IPS DF 19.7 (cell line): ENCODE measurements at places on chromosomes 2 and 18.

- no peak for DNase-seq
Observed at GRCh38 chr2:101710471-101711318, 13.2 kb downstream of the MAP4K4 start.

DNA sequence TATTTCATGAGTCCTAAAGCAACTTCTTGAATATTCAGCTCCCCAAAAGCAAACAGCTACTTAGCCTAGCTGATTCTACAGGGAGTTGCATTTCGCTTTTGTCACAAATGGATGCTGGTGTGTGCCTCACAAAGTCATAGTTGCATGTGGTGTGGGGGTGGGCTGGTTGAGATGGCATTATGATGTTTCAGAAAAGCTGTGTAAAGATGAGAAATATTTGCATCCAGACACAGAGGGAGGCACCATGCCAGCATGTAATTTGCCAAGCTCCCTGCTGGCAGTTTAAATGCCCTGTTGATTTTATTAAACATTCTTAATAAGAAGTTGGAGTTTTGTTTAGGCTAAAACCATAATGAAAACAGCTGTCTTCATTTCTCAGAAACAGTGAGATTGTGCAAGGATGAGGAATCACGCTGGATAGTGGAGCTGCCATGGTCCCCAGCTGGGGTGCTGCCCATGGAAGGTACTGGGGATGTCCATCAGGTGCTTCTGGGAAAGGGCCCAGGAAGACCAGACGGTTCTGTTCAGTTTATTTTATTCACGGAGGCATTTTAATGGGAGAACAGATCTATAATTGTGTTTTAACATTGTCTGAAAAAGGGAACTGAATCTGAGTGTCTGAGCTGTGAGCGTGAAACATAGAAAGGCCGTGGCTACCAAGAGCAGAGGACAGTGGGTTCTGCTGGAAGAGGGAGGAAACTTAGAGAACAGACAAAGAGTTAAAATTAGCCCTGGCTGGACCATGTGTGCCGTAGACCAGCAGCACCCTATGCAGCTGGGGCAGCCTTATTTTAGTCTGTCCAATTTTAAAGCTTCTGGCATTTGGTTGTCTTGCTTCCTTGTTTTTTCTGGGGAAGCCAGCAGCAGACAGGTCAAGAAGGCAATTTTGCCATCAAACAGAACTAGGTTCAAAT lies 177.1 kb downstream of the FAM210A start:
- no peak for DNase-seq

- no peak for DNase-seq
Observed at GRCh38 chr2:222320436-222321395, 21.9 kb upstream of the PAX3 start.

GRCh38 chr2:23925702-23926289 lies 1.1 kb downstream of the ATAD2B start:
- no peak for DNase-seq

DNA sequence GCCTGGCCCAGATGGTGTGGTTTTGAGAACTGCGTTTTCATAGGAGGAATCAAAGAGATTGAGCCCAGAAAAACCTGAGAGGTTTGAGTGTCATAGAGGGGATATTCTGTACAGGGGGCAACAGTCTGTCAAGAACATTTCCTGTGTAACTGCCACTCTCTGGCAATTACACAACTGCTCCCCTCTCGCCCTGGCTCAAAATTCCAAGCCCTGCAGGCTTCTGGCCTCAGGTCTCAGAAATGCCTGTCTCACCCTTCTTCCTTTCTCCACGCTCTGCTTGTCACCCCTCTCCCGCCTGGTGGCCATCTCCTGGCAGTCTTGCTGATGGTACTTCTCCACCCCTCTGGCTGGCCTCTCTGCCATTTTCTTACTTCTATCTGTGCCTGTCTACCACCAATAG lies 4.0 kb downstream of the VAMP5 start:
- no peak for DNase-seq

DNA sequence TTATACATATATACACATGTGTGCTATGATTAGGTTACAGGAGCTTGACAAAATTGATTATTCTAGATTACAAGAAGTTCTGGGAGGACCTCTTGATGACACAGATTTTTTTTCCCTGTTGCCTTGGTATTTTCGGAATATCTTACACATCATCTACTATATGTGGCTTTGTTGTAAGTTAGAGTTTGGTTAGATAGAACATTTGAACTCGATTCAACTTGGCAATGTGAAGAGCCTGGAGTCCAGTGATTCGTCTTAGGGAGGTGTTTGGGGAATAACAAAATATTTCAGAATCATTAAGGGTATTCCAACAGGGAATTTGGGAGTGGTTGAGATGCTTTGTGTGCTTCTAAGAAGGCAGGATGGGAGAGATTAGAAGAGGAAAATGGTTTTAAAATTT lies 39.3 kb upstream of the EFEMP1 start:
- no peak for DNase-seq

DNA sequence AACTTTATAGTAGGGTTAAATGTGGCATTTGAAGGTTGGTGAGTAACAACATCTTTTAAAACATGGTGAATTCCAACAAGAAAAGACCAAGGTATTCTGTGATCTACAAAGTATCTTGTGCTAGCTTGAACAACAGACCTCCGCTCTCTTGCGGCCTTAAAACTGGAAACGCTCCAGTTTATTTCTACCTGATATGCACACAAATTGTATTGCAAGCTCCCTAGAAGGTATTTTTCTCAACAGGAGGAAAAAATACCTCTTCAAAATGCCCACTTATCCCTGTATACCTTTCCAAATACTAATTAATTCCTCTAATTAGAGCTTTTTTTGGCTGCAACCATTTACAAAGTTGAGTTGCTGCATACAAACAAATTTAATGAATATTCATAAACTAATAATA lies 69.5 kb downstream of the KCNH7 start:
- no peak for DNase-seq
